Stimulated activated CD4-positive, alpha-beta T cell treated with anti-CD3 and anti-CD28 coated beads, Interleukin-2, amount 100 ng/mL, for 48 hours (primary cell): ENCODE measurements at places on chromosomes 7 and 10.

DNA sequence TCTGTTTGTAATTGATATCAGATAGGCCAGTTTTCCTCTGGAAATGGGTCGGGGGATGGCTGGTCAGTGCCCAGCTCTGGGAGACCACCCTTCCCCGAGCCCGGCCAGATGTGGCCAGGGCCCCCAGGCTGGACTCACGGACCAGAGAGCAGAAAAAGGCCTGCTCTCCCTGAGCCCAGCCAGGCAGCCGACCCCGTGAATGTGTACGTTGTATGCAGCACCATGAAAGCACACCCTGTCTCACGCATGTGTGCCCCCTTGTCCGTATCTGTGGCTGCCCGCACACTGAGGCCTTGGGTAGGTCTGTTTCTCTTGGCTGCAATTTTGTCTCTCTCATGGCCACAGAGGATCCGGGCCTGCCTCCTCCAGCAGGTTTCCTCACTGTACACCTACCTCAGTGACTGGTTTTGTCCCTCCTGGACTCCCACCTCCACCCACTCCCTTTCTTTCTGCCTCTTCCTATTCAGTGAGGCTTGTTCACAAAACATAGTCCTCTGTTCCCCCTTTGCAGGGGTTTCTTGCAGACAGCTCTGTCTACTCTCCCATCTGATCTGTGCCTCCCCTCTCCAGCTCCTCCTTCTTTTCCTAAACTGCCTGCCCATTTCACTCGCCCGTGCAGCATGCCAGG is 23.6 kb upstream of the ANKRD2 start:
- no peak for DNase-seq

- DNase-seq = no peak
Observed at GRCh38 chr7:931871-932650, 22.4 kb downstream of the ADAP1 start.

- DNase-seq = no peak
Observed at GRCh38 chr10:92024700-92025099, 101.1 kb downstream of the BTAF1 start.

- DNase-seq = no peak
Observed at GRCh38 chr10:69908124-69908523, 106.4 kb downstream of the COL13A1 start.

- DNase-seq = no peak
Observed at GRCh38 chr7:27430105-27430504, 187.5 kb downstream of the EVX1 start.

GRCh38 chr10:97456034-97456685 is 10.2 kb downstream of the ZDHHC16 start:
- DNase-seq = no peak

GRCh38 chr7:132030883-132031282 is 474.5 kb upstream of the PODXL start:
- DNase-seq = no peak

DNA sequence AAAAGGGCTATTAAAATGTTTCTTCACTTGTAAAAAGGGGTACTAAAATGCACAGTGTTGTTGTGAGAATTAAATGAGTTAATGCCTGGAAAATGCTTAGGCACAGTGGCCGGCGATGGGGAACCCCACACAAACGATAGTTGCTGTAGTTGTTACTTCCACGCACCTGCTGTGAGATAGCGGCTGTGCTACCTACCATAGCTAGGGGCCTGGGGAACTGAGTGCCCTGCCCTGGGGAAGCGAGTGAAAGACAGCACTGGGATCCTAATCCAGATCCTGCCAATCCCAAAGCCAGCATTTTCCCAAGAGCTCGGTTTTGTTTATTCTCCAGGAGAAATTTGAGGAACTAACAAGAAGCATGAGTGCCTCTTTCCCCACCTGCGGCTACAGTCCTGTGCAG is 27.8 kb downstream of the DDC start:
- no peak for DNase-seq

DNA sequence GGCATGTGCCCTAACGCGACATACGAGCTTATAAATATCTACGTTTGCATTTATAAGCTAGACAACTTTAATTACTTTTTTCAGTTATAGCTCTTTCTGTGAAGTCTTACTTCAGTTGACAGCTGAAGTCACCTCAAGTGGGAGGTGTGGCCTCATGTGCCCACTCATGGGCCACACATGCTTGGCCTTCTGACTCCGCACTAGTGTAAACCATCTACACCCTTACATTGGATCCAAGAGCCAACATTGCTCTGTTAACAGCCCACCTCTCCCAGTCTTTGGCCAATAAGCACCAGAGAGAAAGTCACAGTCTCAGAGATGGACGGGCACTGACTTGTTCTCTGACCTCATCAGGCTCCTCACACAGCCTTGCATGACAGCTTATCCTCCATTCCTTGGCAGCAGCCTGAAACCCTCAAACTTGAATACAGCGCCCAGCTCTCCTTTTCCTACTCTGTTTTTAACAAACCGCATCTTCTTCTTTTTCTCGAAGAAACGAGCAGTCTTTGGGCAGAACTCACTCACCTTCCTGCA is 70.9 kb upstream of the AMPH start:
- no peak for DNase-seq

GRCh38 chr7:55641811-55642210 is 69.5 kb upstream of the VOPP1 start:
- DNase-seq = no peak

DNA sequence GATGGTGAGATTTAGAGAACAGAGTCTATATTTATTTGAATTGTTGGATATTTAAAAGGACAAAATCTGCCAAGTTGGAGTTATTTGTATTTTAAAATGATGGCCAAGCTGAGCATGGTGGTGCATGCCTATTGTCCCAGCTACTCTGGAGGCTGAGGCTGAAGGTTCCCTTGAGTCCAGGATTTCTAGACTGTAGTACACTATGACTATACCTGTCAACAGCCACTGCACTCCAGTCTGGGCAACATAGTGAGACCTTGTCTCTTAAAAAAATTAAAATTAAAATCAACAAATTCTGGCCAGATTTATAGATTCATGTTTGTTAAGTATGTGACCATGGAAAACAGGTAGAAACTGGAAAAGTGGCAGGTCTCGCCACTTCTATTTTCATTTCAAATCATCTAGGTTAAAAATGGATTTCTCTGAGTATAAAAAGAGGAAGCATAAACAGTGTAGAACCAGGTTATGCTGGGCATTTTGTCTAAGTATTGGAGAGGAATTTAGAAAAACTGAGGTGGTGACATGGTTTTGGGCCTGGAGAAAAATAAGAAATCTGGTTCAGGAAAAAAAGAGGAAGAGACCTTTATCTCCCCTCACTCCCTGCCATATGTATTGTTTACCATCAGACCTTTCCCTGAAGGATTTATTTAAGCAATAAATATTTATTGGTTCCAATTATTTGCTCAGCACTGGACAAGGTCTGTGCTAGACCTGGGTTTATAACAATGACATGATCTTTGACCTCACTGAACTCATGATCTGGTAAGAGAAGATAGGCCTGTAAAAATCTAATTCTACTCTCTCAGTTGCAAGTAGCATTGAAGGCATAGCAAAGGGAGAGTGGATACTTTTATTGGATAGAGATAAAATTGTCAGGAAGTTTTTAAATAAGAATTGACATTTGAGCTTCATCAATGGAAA is 134.2 kb downstream of the TSPAN12 start:
- DNase-seq = no peak

- DNase-seq = no peak
Observed at GRCh38 chr10:21172930-21173801, 276.1 kb upstream of the NEBL start.

DNA sequence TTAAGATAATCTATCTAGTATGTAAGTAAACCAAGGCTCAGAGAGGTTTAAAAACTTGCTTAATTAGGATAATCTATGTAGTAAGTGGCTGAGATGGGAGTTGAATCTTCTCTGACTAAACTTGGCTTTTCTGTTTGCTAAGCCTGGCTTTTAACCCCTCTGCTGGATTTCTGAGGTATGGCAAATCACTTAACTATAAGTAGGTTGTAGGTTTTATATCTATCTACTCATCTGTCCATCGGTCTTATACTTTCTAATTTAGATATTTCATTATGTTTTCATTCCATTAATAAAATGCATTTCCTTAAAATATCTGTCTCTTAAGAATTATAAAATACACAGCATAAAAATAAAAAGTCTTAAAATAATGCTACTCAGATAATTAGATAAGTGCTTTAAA is 59.4 kb downstream of the ST7 start:
- DNase-seq = no peak

DNA sequence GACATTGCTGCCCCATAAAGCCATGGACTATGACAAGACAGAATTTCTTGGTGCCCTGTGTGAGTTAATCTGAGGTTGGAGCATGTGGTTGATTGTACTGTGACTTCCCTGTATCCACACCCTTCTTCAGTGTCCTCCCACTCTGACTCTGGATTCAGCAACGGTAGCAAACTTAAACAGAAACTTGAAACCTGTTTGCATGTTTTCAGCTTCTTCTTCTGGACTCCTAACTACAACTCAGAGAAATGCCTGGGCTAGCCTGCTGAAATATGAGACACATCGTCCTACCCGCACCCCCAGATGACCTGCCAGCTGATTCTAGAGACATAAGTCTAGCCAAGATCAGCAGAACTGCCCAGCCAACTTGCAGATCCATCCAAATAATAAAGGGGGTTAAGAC is 78.4 kb downstream of the IPMK start:
- DNase-seq = no peak

- no peak for DNase-seq
Observed at GRCh38 chr10:63477927-63478326, 12.2 kb upstream of the JMJD1C start.

- no peak for DNase-seq
Observed at GRCh38 chr10:33539116-33539515, 204.6 kb upstream of the NRP1 start.

GRCh38 chr7:7672545-7673239 is 32.1 kb downstream of the UMAD1 start:
- peak; percentile 13 for DNase-seq

DNA sequence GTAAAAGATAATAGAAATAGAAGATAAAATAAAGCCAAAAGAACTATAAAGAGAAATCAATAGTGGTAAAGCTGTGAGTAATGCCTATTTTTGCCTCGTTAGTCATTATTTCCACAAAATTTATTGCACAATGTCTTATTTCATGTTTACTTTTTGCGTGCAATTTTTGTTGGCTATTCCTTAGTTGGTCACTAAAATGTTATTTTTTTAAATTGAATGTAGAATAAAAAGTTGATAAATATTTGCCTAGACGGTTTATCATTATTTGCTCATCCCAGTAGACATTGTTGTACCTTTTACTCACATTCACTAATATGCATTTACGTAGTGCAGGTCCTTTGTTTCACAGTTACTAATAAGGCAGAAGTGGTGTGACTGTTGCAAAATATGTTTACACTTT is 227.8 kb upstream of the BMPER start:
- no peak for DNase-seq

GRCh38 chr7:158248816-158249215 is 338.8 kb downstream of the PTPRN2 start:
- DNase-seq = no peak

- DNase-seq = no peak
Observed at GRCh38 chr10:85924382-85925102, 442.1 kb downstream of the GRID1 start.

DNA sequence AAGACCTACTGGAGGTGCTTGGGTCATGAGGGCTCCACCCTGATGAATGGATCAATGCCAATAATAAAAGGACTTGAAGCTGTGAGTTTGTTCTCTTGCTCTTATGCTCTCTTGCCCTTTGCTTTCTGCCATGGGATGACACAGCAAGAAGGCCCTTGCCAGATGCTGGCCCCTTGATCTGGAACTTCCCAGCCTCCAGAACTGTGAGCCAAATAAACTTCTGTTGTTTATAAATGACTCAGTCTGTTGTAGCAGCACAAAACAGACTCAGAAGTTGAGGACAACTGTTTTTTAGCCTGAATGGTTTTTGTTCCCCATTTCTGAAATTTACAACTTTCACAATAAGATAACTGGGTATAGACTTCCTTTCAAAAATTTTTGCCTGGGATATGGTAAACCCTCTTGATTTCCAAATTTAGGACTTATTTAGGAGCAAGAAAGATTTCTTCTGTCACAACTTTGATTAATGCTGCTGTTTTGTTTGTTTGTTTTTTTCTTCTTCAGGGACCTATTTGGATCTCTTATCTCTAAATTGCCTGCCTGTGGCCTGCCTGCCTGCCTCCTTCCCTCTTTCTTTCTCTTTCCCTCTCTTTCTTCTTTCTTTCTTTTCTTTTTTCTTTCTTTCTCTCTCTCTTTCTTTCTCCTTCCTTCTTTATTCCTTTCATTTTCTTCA is 12.1 kb downstream of the ENTPD1 start:
- no peak for DNase-seq

- DNase-seq = no peak
Observed at GRCh38 chr7:145848691-145849090, 267.9 kb upstream of the CNTNAP2 start.
